ENCODE measurements at places on chromosomes 12 and 14. TPM values are rescaled to one million over a fixed set of nuclear protein-coding genes. Genes with fewer than 3 reads are reported as not detected.
A peak's percentile ranks its signal among the peaks of the same experiment; 100 is the strongest.

Gene SIX6
- total RNA-seq, result not detected

Gene RTN1
- 14.4 TPM for total RNA-seq

Gene PLA2G1B
- not detected for total RNA-seq

Gene RPL10L
- total RNA-seq, result not detected

Gene TAC3
- not detected for total RNA-seq

Gene CAPZA3
- not detected for total RNA-seq

DNA sequence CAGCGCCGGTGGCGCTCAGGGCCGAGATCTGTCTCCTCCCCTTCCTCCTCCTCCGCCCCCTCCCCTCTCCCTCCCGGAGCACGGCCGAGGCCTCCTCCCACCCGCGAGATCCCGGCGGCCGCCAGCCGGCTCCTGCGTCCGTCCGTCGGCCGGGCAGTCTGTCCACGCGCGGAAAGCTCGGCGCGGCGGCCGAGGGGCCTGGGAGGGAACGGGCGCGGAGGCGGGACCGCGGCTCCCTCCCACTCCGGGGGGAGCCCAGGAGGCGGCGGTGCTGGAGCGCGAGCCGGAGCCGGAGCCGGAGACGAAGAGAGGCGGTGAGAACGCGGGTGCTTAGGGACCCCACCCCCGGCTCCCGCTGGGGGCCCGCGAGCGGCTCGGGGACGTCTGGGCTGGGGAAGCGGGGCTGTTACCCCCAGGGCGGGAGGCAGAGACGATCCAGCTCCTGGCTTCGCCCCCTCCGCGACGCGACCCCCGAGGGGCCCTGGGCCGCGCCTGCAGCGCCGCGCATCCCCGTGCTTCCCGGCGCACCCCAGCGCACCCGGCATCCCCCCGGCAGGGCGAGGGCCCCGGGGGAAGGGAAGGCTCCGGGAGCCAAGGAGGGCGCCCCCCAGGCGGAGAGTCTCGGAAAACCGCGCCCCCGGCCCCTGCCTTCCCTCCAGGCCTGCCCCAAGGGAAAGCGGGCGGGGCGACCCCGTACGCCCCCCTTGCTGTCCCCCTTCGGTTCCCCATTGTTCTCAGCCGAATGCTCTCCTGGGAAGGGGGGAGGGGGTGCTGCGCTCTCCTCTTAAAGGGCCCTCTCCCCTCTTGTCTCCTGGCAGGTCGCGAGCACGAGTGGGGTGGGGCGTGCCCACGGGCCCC is at the start of gene DTX1:
DTX1 (plus strand) TSS at position 100 of the 858 bp plus-strand sequence. CDS start 1,463 bp downstream, outside the sequence.
- no peak within 1 kb of the TSS for H3K27ac ChIP-seq
- no peaks in the 10 kb centered on the region for H3K4me1 ChIP-seq
- H3K27me3 ChIP-seq, result no peaks in the 10 kb centered on the region
- H3K4me3 ChIP-seq, result peak within 1 kb of the TSS; percentile 6

DNA sequence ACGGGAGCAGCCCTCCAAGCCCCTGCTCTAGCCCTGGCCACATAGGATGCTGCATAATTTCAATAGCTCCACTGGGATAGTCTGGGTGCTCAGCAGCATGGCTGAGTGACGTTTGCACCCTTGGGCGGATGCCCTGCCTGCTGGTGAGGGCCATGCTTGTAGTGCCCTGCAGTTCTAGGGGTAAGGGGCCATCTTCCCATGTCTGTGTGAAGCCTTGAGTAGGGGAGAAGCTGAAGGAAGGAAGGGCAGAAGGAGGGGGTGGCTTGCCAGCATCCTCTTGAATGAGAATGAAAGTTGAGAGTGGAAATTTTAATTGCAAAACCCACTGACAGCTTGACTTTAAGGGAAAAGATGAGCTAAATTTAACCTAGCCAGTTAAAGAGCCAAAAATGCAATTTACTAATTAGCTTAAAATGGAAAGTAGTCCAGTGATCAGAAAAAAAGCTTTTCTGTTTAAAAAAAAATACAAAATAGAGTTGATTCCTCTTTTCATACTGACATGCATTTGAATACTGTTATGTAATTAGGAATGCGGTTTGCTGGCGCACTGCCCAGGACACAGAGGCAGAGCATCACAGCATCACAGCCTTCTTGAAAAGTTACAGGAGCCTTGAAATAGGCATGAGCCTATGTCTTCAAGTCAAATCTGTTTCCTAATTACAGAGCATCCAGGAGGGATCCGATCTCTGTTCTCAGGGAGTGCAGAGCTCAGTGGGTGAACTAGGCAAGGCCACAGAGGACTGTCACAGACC is 18.5 kb upstream of the EML1 start:
- H3K4me3 ChIP-seq, result no peak overlapping the region
- no peak overlapping the region for H3K27ac ChIP-seq
- H3K36me3 ChIP-seq, result no peaks in the 10 kb centered on the region
- peak; percentile 7 for DNase-seq
- no peaks in the 10 kb centered on the region for H3K4me1 ChIP-seq

- H3K4me3 ChIP-seq, result no peak overlapping the region
- no peaks in the 10 kb centered on the region for H3K36me3 ChIP-seq
- H3K27me3 ChIP-seq, result no peaks in the 10 kb centered on the region
- H3K27ac ChIP-seq, result no peak overlapping the region
Measured at GRCh38 chr12:130761537-130762318, 45.6 kb upstream of the RIMBP2 start.

DNA sequence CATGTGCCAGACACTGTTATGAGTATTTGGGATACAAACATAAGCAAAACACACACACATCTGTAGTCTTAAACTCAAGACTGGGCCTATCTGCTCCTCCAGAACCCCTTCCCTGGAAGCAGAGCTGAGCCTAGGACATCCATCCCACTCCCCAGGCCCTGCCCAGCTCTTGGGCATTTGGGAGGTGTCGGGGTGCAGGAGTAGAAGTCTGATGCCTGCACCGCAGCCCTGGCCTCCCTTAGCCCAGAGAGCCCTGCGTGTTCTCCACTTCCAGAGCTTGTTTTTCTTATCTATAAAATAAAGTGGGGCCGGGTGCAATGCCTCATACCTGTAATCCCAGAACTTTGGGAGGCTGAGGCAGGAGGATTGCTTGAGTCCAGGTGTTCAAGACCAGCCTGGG is 11.7 kb downstream of the HSP90AA1 start:
- no peak overlapping the region for H3K27ac ChIP-seq
- H3K36me3 ChIP-seq, result no peaks in the 10 kb centered on the region
- no peak for DNase-seq
- no peaks in the 10 kb centered on the region for H3K27me3 ChIP-seq

- H3K4me3 ChIP-seq, result no peak overlapping the region
- no peaks in the 10 kb centered on the region for H3K4me1 ChIP-seq
- no peak overlapping the region for H3K27ac ChIP-seq
Measured at GRCh38 chr14:89563471-89563870, 146.4 kb upstream of the FOXN3 start.

All from uterus (tissue), 4 donors.